ENCODE measurements at places on chromosomes 12 and 14.

DNA sequence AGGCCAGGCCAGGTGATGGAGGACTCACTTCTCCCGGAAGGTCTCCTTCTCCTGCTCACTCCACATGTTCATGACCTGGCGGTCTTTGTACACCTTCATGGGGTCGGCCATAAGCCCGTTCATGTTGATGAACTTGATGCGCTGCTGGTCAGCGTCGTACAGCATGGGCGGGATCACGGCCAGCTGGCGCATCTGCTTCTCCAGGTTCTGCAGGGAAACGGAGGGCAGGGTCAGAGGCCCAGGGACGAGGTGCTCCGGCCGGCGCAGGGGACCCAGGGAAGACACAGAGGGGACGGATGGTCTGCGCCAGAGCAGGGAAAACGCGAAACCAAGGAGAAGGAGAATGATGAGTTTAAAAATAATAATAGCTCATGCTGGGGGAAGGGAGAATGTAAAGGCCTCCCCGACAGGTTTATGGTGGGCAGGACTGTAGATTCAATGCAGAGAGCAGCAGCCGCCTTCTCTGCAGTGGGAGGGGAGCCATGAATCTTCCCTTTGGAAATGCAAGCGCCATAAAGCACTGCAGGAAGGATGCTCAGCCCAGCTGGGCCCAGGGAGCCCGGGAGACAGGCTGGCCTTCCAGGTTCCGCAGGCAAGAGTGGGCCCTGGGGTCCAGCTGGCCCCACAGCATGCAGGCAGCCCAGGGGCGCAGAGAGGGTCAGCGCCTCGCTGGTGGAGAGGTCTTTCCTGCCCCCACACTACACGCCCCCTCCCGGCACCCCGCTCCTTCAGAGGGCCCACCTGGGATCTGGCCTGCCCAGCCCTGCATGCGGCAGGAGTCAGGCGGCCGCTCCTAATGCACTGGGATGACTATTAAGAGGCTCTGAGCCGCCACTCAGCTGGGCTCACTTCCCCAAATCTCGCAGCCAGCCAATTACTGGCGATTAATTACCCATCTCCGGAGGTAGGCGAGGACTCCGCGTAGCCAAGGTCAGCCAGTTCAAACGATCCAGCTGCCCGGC lies 132.0 kb downstream of the RFLNA start:
- peak; percentile 48 for DNase-seq

GRCh38 chr14:35705636-35706035 lies 103.5 kb downstream of the RALGAPA1 start:
- no peak for DNase-seq

GRCh38 chr12:109518820-109519665 lies 41.6 kb downstream of the UBE3B start:
- DNase-seq: peak; percentile 75

GRCh38 chr14:81485781-81486180 lies 47.9 kb downstream of the SEL1L start:
- no peak for DNase-seq

DNA sequence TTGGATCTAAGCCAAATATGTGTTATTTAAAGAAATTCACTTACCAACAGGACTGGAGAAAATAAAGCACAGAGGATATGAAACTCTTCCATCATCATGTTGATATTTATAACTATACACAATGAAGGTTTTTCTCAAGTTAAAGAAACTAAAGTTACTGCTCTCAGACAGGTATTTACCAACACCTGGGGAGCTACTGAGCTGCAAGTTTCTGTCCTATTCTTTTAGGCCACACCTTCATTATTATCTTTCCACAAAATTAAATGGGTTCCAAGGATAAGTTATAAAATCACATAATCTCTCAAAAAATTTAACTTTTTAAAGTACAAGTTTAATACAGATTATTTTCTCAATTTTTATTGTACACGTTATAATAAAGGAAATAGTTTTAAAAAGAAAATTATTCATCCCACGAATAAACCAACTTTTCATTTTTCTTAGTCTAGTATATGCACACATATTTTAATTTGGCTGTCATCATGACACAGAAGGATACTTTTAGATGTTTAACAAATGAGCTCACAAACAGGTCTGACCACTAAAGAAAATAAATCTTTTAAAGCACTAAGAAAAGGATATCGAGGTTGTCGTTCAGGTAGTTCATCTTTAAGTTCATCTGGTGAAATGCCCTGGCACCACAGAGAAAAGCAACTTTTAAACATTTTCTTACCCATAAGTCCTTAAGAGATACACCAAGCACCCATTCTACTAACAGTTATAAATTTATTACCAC lies 7.8 kb downstream of the GMFB start:
- DNase-seq: no peak

- no peak for DNase-seq
Observed at GRCh38 chr12:130405332-130405731, 67.6 kb downstream of the PIWIL1 start.

GRCh38 chr12:99332936-99333591 lies 314.5 kb upstream of the GARIN6 start:
- DNase-seq: no peak

DNA sequence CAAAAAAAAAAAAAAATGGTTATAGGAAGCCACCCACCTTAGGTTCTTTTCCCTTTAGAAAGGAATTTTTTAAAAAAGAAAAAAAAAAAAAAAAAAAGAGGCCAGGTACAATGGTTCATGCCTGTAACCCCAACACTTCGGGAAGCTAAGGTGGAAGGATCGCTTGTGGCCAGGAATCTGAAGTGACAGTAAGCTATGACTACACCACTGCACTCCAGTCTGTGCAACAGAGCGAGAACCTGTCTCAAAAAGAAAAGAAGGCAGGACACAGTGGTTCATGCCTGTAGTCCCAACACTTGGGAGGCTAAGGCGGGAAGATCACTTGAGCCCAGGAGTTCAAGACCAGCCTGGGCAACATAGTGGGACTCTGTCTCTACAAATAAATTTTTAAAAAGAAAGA lies 36.0 kb downstream of the SPTLC2 start:
- DNase-seq: no peak

DNA sequence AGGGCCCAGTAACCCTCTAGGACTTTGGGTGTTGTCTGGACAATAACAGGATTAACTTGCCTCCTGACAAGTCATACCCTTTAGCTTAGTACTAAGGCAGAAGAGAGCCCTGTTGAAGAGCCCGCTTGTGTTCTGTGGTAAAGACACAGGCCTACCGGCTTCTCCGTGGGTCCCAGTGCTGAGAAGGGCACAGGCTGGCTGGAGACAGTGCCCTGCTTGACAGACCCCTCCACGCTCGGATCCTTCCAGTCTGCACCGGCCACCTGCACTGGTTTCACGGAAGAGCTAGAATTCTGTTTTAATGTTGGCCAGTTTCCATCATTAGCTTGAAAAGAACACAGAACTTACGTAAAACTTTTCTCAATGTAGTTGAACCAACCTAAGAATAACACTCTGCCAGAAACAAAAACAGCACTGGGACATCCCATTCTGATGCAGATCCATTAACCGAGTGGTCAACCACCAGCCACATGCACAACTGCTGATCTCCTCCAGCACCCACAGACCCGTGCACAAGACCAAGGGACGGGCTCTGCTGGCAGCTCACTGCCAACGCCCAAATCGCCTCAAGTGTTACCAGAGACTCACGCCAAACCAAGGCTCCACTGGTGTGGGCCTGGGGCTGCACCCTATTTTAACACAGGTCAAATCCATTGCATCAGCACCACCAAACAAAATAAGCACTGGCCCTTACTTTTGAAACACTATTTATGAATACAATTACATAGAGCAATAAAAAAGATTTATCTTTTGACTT lies 27.1 kb downstream of the ZFYVE21 start:
- DNase-seq: no peak

DNA sequence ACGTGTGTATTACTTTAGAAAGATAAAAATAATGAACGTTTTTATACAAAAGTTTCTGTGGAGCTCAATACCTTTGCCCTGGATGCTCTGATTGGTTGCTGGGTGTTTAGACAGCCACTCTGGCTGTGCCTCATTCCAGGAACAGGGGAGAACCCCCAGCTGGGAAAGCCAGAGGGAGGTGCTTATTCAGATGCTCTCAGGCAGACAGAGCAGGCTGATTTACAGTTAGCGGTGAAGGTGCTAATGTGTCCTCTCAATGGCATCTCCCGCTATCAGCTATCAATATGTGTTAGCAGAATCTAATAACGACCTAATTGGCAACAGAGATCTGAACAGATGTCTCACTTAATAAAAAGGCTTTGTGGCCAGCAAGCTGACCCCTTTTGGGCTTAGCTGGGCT lies 402.3 kb downstream of the NUAK1 start:
- peak; percentile 13 for DNase-seq

DNA sequence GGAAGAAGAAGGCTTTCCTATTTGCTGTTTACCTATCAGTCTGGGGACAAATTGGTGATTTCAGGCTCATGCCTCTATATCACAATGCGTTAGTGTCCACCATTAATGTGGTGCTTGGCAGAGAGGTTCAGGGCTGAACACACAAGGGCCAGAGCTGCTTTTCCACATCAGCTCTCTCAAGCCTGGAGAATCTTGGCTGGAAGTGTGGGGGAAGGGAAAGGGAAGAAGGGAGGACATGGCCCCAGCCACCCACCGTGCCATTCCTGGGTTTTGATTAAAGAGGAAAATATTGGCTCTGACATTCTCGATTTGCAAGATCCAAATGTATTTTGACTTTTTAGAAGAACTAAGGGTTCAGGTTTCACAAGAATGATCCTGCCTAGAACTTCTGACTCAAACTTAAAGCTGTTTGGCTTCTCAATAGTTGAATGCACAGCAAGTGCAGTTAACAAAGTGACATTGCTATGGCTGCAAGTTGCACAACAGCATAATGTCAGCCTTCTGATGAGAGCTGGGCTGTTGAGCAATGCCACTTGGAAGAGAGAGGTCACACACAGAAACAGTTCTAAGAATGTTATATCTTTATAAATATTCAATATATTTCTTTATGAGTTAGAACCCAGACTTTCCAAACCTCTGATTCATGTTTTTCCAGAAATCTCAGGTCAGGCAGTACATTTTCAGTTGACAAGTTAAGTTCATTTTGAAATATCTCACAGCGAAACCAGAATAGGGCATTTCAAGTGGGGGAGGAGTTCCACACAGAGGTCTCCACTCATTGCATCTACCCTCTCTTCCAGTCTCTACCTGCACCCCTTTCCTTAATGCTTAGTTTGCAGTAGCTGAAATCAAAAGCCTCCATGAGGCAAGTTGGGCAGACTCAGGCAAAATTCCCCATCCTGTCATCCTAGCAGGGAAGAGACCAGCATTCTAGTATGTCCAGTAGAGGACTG lies 25.3 kb downstream of the IGF1 start:
- DNase-seq: no peak

GRCh38 chr14:41230683-41231082 lies 376.0 kb upstream of the LRFN5 start:
- DNase-seq: no peak

- DNase-seq: no peak
Observed at GRCh38 chr12:103857164-103857563, 16.1 kb upstream of the NT5DC3 start.

GRCh38 chr14:100030452-100031153 lies 34.6 kb upstream of the EVL start:
- DNase-seq: no peak

DNA sequence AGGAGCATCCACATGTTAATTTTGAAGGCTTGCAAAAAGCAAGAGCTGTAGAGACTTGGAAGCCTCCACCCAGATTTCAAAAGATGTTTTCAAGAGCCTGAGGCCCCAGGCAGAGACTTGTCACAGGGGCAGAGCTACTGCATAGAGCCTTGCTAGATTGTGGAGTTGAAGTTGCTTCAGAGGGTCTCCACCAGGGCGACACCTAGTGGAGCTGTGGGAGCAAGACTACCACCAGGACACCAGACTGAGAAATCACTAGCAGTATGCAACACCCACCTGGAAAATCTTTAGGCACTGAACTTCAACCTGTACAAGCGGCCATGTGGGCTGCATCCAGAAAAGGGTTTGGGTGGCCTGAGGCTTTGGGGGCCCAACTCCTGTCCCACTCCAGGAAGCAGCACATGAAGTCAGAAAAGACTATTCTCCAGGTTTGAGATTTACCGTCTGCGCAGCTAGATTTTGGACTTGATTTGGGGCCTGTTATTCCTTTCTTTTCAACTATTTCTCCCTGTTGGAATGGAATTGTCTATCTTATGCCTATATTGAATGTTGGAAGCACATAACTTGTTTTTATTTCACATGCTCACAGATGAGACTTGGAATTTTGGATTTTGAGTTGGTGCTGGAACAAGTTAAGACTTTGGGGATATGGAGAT lies 508.6 kb downstream of the FLRT2 start:
- peak; percentile 60 for DNase-seq

GRCh38 chr12:15530361-15530760 lies 208.1 kb downstream of the PTPRO start:
- no peak for DNase-seq

GRCh38 chr12:71949646-71950045 lies 11.0 kb downstream of the TPH2 start:
- DNase-seq: no peak

- no peak for DNase-seq
Observed at GRCh38 chr12:116924558-116925453, 14.1 kb downstream of the FBXW8 start.

DNA sequence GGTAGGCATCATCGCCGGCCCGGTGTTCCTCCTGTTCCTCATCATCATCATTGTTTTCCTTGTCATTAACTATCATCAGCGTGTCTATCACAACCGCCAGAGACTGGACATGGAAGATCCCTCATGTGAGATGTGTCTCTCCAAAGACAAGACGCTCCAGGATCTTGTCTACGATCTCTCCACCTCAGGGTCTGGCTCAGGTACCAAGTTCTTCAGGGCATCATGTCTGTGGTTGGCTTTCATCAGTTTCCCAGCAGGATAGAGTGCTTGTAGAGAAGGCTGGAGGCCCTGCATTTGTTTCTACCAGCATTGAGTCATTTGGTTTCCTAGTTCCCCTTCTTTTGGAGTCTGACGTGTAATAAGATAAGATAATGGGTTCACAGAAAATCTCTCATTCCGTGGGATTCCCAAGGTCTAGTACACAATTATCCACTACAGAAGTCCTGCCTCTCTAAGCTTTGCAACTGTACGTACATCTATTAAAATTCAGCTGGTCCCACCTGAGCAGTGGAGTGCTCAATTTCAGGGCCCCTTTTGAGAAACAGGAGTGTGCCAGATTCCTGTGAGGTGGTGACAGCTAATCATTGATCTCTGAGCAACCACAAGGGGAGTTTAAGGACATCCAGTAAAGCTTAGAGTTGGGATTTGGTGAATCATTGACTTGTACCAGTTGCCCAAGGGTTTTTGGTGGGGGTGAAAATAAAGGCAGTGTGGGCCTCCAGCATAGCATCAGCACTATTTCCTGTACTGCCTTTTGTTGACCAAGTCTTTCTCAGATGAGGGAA lies 25.1 kb downstream of the ACVR1B start:
- no peak for DNase-seq

DNA sequence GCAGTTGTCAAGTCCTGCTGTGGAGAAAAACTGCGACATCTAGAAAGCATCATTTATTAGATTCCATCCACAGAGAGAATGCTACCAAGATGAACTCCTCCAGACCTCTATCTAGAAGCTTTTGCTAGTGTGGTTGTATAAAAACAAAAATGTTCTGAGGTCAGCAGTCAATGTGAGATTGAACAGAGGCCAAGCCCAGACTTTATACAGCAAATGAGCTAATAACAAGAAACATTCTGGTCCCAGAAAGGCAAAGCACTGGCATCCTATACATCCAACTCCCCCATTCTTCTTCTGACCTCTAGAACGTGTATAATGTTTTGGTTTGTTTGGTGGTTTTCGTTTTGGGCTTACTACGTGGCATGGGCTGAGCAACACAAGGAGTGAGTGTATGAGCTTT lies 26.7 kb upstream of the RIN3 start:
- no peak for DNase-seq
